Anterior cingulate cortex (tissue), 58 donors: ENCODE measurements at places on chromosomes 11 and 22.

GRCh38 chr22:20430720-20431510, 6.7 kb downstream of the SCARF2 start:
- no peak for DNase-seq

- no peak for DNase-seq
These were observed 12.8 kb downstream of the PTPRJ start for GRCh38 chr11:47992959-47993820.

- DNase-seq = no peak
These were observed 6.8 kb upstream of the ACY3 start for GRCh38 chr11:67657300-67657699.

DNA sequence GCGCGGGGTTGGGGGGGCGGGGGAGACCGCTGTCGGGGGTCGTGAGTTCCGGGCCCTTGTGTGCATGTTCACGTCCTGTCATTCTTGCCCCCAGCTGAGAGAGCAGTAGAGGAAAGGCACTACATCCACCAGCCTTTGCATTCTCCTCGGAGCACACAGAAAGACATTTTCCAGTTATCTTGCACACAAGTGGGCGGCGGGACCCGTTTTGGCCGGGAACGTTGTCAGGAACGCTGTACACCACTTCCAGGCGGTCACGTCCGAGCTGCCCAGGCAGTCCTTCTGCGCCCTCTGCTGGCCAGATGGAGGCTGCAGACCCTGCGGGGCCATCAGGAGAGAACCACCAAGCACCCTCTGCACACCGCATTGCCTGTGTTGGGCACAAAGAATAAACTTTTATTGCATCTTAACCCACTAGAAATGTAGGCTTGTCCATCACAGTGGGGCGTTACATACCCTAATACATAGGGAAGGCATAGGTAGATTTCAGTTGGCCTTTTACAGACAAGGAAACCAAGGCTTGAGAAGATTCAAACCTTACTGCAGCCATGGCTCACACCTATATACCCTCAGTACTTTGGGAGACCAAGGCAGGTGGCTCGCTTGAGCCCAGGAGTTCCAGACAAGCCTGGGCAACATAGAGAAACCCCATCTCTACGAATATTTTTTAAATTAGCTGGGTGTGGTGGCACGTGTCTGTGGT, 2.8 kb upstream of the CDKN1C start:
- peak; percentile 74 for DNase-seq

DNA sequence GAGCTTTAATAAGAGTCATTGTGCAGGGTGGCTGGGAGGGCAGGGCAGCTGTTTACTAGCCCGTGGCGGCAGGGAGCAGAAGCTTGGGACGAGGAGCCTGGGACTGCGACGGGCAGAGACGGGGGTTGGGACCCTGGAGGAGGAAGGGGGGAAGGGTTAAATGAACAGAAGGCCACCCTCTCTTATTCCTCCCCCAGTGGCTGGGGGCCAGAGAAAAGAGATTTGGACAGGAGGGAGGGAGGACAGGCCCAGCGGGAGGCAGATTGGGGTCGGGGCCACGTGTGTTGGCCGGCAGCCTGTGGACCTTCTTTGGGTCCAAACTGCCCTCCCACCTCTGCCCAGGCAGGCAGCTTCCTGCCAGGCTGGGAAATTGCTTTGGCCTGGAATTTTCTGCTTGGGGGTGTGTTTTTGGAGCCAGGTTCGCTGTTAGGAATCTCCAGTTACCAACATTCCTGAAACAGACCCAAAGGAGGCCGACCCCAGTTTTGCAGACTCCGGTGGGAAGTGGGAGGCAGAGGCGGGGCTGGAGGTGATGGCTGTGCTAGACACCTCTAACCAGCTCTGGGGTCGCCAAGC, 50.2 kb downstream of the APOL3 start:
- DNase-seq = no peak

DNA sequence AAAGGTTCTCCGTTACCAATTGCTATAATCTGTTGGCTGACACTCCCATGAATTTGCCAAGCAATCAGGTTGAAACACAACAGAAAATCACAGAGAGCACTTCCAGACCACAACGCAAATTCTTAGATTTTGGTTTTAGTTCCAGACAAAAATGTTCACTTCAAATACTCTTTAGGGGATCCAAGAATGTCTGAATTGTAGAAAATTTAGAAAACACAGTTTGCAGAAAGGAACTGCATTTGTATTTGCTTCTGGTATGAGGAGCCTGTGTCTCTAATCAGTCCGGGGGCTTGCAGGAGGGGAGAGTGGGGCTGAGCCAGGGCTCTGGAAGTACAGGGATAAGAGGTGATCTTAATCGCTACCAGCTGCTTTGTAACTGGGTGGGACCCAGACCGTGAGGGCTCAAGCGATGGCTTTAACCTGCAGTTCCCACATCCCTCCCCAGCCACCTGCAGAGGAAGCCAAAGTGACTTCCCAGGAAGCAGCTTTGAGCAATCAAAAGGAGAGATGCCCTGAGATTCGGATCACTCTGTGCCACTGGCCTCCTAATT, 18.7 kb downstream of the SCUBE2 start:
- DNase-seq = no peak

DNA sequence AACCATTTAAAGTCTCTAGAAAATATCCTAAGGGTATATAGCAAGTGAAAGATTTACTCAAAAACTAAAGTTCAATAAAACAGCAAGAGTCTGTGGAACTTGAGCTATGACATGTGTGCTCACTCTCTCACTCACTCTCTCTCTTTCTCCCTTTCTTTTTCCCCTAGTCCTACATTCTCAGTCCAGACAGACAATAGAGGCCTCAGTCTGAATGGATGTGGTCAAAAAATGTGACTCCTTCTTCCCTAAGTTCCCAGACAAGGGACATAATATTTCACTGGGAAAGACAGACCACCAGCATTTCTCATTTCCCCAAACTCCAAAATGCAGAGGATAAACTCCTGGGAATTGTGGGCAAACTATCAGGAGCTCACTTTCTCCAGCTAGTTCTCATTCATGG, 17.6 kb upstream of the APLNR start:
- DNase-seq = no peak

DNA sequence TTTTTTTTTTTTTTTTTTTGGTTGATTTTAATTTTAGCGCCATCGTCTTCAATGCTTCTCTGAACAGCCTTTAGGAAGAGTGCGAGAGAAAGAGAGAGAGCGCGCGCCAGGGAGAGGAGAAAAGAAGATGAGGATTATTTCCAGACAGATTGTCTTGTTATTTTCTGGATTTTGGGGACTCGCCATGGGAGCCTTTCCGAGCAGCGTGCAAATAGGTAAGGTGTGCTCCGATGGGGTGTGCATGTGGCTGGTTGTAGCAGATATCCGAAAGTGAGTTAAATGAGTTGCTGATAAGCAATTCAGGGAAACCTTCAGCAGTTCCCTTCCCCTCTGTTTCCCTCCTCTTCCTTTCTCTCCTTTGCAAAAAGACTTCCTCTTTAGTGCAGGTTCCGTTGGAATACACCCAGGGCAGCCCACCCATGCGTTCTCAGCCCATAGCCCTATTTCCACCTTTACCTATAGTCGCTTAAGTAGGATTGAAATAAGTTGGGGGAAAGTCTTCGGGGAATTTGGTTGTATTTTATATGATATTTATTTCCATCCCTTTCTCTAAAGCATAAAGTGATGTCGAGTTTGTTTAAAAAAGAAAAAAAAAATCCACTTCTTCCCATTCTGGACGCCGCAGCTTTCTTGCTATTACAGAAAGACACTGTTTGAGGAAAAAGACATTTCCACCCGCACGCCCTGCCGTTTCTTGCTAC, 1.1 kb downstream of the GRIA4 start:
- no peak for DNase-seq

DNA sequence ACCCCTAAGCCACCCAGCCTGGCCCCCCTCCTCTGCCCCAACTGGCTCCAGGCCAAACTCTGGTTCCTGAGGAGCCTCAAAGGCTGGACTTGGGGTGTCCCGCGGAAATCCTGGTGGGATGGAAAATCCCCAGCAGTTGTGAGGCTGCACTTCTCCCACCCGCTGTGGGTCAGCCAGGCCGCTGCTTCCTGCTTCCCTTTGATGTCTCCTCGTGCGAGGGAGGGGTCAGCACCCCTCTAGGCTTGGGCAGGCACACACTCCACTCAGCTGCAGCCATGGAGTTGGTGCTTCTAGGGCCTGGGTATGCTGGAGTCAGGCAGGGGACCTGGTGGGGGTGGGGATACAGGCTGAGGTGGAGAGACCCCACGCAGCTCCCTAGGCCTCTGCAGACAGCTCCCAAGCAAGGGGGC, 12.0 kb downstream of the KCNQ1OT1 start:
- DNase-seq = no peak

GRCh38 chr11:30284836-30285235, 38.1 kb upstream of the ARL14EP start:
- no peak for DNase-seq

DNA sequence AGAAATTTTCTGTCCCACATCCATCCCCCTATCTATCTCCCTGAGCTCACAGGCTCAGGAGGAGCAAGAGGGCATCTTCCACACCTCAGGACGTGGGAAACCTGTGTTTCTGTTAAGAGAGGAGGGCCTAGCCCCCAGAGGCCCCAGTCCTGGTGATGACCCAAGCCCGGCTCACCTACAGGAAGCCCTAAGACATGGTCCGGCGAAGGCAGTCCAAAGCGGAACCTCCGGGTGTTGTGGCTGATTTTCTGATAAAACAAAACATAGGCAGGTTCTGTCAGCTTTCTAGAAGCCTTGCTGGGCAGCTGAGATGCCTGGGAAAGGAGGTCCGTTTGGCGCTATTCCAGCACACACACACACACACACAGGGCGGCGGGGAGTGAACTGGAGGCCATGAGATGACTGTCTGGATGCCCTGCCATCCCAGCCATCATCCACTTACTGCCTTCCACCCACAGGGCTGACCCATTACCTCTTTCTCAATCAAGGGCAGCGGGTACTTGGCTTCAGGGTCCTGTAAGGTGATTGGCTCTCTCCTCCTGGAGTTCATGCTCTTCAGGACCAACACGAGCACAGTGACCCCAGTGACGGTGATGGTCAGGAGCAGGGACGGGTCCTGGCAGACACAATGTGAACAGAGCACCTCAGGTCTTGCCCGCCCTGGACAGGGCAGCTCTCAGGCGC, 882 bp downstream of the CYB5R2 start:
- no peak for DNase-seq

- no peak for DNase-seq
These were observed 72.1 kb upstream of the ARFGAP3 start for GRCh38 chr22:42928969-42929837.

GRCh38 chr11:64771861-64772260, 6.5 kb downstream of the SF1 start:
- DNase-seq = no peak

GRCh38 chr22:26079009-26079408, 90.3 kb upstream of the SEZ6L start:
- no peak for DNase-seq

- DNase-seq = peak; percentile 32
These were observed 119.9 kb downstream of the FEZ1 start for GRCh38 chr11:125376117-125376516.

DNA sequence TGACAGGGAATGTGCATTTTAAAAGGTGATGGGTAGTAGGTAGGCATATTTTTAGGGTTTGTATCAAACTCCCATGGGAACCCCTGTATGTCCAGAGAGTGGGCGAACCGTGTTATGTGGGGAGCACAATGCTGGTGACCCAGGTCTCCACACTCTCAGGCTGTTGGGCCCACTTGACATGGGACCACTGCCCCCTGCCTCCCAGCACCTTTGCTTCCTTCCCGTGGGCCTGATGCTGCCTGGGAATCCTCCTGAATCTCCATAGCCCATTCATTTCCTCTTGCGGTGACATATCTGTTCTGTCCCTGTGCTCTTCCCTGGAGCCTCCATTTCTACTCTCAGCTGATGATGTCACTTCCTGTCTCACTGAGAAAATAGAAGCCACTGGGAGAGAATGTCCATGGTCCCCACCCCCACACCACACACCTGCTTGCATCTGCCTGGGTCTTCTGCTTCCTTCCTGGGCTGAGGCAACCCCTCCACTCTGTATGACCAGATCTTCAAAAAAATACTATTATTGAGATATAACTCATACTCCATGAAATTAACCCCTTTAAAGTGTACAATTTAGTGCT, 55.8 kb upstream of the THY1 start:
- no peak for DNase-seq

- DNase-seq = peak; percentile 77
These were observed 804 bp downstream of the APIP start for GRCh38 chr11:34915136-34916014.

GRCh38 chr11:18791969-18792628, 501 bp upstream of the PTPN5 start:
- no peak for DNase-seq

DNA sequence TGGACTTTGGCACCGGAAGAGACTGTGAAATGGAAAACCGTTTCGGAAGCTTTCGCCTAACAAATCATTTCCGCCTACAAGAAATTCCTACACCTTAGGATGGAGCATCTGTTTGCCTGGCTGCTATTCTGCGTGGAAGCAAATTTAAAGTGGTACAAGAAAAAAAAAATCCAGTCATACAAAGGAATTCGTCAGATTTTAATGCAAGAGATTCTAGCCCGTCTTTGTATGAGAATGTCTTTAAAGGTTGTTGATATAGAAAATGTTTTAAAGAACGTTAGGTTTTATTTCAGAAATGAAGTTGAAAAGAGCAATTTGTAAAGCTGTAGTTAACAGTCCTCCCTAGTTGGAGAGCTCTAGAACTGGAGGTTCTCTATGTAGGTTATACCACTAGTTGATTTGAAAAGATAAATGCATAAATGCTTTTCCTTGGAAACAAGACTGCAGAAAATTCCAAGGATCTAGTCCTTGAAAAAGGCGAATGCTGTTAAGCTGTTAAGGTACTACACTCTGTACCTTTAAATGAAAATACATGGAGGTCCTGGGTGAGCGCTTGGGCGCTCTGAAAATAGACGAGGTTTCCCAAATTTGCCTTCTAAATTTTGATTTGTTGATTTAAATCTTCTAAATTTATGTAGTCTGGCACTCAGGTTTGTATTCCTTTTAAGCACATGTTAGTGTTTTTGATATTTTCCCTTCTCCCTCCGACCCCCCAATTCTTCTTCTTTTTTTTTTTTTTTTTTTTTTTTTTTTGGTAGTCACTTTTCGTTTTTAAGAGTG, 2.4 kb downstream of the NCR3LG1 start:
- DNase-seq = no peak

GRCh38 chr11:69400771-69401590, 80.5 kb upstream of the LINC01488 start:
- DNase-seq = no peak

- no peak for DNase-seq
These were observed 34.0 kb upstream of the CCDC134 start for GRCh38 chr22:41766476-41766875.

- no peak for DNase-seq
These were observed 425.8 kb downstream of the SOX6 start for GRCh38 chr11:15930442-15931025.

GRCh38 chr11:96028746-96029145, 104.8 kb upstream of the MTMR2 start:
- DNase-seq = no peak
